Fibroblast of skin of right biceps (primary cell): ENCODE measurements at places on chromosomes 11 and 22.

- no peak for DNase-seq
Observed at GRCh38 chr22:43304831-43305590, 38.2 kb downstream of the SCUBE1 start.

DNA sequence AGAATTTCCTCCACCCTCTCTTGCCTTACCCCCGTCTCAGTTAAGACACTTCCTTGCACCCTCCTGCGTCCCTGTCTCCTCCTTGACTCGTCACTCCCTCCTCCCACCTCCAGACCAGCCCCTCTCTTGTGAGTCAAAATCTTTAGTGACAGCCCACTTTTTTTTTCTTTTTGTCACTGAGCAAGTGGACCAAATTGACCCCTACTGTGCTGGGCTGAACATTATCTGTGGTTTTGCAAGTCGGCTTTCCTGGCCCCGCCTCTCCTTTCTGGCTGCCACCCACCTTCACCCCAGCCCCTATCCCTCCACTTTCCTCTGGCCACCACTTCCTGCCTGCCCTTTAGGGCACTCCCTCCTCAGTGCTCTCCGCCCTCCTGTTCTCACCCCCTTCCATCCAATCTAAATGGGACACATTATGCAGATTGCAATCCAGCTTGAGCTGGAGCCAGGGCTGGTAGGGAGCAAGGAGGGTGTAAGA is at the start of gene APLNR:
Gene APLNR, minus strand, starts transcription at position 47 of the 478 bp plus-strand sequence. CDS start 246 bp downstream, outside the sequence.
- no peak for DNase-seq

DNA sequence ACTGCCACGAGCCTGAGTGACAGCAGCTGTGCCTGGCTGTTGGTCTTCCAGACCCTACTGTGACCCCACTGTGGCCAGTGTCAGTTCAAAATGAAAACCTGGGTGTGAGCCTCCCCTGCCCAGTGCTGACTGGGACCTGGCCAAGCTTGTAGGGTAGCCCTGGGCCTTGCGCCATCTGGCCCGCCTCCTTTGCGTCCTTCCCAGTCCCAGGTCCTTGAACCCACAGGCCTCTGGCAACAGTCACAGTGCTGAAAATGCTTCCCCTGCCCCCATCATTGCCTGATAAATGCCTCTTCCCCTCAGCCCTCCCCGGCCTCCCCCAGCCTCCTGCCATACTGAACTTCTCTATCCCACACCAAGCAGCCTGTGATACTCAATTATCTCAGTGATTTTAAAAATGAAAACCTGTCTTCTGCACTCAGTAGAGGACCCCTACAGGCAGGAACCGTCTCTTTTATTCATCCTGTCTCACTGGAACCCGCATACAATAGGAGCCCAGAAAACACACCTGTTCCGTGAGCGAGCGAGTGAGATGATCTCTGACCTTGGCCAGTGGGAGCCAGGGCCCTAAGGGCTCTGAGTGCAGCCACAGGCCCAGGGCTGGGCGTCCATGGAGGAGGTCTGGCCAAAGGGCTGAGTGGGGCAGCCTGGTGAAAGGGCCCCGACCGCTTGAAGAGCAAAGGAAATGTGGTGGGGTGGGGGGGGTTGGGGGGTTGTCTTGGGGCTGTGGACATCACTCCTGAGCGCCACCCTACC is 49.7 kb upstream of the TTLL12 start:
- DNase-seq = no peak

GRCh38 chr22:44870021-44870420 is 117.6 kb downstream of the ARHGAP8 start:
- peak; percentile 22 for DNase-seq

- no peak for DNase-seq
Observed at GRCh38 chr11:77418155-77418970, 55.5 kb downstream of the PAK1 start.

DNA sequence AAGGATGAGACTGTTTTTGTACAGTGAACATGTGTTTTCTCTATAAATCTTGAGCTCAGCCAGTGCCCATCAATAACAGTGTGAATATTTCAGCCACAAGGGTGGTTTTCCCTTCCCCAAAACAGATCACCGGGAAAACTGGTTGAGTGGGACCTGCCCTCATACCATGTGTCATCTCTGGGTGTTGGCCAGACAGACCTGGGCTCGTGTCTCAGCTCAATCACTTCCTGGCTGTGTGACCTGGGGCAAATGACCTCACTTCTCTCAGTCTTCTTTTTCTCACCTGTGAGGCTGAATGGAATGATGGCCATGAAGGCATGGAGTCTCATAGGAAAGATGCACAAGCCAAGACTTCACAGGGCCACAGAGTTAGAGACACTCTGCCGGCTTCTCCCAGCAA is 74.7 kb downstream of the COMMD9 start:
- DNase-seq = no peak
